NCI-H1694 treated with DMSO at 0.1 percent for 48 hours (cell line): ENCODE measurements at places on chromosomes 3 and 15.

DNA sequence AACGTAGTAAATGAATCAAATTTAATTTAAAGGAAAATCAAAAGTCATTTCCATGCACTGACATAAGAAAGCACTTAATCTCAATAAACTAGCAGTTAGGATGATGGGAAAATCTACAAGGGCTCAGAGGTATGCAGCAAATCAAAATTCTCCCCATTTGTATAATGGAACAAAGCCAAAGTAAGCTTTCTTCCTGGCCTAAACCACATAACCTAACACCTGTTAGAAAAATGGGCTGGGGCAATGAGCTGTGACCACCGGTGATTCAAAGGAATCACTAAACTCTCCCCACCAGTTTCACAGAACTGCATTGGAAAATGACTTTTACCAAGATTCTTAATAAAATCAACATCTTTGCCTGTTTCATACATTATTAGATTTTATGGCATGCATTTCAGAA is 1024.3 kb downstream of the FHIT start:
- DNase-seq: no peak

DNA sequence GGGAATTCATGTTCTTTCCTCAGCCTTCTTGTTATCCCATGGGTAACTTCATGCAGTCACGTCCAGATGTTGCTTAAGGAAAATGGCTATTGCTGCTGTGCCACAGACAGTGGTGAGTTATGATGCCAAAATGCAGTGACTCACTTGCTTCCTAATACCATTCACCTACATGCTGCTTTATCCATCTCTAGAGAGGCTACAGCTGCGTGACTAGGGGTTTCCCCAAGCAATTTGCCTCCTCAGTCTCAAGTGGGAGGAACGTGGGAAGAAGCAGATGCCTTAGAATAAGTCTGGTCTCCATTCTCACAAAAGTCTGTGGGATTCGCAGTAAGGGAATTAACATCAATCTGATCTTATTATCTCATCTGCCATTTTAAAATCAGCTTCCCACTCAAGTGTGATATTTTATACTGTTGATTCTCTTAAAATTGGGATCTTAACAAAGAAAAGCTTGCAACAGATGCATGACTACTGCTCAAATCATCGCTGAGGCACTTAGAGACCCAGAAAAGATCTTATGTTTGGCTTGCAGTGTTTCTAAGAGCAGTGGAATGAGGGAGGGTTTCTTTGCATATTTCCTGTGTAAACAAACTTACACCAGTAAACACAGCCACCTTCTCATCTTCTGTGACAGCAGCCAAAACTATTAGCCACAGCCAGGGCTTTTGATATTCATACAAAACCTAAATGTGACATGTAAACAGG is 62.0 kb upstream of the ACP3 start:
- no peak for DNase-seq

GRCh38 chr3:144053121-144053520 is 81.5 kb downstream of the DIPK2A start:
- no peak for DNase-seq

DNA sequence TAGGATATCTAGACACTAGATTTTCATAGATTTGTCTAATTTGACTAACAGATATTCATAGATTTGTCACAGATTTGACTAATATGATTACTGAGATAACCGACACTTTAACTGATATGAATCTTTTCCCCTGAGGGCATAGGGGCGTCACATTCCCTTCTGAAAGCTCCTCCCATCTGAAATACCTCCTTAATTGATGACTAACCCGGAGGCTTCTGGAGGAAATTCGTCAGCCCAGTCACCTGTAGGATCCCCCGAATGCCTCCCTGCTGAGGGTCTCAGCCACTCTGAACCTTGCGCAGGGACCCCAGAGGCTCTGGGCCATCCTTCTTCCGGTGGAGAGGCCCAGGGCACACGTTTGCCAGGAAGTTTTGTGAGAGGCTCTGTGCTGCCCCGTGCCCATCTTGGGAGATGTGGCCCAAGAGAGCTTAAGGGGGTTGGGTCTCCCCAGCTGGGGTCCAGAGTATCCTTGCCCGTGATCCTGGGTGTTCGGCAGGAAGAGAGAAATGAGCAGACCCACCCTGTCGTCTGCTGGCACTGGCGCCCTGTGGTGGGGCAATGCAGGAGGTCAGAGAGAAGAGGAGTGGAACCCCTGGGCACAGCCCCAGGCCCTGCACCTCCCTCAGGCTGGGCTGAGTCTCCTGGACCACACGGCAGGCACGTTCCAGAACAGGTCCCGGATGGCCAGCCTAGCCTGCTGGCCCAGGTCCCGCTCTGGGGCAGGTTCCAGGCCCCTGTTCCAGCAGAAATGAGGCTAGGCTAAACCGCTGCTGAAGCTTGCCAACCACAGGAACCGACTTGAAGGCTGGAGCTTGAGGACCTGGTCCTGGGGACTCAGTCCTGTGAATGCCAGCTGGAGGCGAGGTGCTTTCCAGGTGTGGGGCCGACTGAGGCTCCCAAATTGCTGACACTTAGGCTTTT is 1.7 kb downstream of the PLA2G4D start:
- DNase-seq: no peak

GRCh38 chr15:100972975-100973350 is 53.8 kb downstream of the LRRK1 start:
- no peak for DNase-seq

DNA sequence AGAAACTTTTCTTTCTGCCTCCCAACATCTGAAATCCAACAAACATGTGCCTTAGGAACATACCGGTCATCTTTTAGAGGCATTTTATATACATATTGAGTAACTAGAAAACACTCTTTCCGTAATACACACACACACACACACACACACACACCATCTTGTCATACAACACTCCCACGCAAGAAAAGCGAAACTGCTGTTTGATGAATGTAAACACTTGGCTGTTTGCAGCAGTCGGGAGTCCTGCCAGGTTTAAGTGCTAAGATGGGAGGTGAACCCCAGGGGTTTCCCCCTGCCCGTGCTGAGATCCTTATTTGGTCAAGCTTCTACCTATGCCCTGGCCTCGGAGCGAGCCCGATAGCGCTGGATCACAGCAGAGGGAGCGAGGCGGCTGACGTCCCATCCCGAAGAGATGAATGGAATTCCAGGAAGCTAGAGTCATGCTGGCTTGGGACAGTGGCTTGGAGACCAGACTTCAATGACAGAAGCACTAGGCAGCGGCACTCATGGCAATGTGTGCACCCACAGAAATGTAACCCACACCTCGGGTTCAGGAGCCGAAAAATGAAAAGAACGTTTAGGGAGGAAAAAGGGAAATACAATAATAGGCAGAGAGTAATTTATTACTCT is 1.3 kb upstream of the THBS1 start:
- DNase-seq: no peak

- DNase-seq: no peak
These were observed 655.3 kb upstream of the ALCAM start for GRCh38 chr3:104711406-104711805.

DNA sequence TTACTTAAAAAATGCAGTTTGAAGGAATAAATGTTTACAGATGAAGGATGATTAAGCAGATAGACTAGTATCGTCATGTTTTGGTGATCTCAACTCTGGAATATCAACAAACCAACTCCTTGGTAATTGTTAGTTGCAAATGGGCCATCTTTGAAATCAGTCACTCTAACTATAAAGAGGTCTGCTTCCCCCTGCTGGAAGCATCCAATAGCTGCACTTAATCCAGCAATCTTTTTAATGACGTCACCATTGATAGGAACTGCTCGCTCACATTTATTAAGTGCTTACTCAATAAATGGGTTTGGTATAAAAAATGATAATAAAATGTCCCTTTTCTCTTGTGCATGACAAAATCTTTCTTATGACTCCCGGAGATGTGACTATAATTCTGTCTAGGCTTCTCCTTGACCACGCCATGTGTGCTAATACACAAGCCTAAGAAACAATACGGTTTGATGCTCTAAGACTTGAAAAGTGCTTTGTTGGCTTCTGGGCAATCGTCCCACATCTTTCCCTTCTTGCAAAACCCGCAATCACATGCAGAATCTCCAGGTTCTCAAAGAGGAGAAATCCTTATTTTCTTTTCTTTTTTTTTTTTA is 227.6 kb upstream of the POU1F1 start:
- peak; percentile 17 for DNase-seq

DNA sequence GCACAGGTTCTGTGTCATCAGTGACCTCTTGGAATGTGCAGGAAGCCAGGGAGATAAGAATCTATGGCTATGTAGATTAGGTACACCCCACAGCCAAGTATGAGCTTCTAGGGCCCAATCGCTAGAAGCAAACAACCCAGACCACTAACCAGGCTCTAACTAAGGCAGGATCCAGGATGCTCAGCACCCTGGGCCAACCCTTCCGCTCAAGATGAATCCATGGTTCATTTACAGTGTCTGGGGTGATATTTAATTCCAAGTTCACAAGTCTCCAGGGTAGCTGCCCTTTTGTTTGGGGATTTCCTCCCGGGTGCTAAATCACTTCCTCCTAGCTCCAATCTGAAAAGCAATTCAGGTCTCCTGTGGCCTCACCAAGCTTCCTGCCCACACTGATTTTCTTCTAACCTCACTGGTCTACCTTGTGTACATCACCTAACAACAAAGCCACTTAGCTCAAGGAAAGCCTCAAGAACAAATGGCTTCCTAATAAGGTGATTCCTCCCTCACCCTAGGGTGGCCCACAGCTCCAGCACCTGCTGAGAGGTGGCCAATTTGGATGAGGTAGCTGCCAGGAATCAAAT is 2.4 kb downstream of the EHD4 start:
- DNase-seq: no peak

DNA sequence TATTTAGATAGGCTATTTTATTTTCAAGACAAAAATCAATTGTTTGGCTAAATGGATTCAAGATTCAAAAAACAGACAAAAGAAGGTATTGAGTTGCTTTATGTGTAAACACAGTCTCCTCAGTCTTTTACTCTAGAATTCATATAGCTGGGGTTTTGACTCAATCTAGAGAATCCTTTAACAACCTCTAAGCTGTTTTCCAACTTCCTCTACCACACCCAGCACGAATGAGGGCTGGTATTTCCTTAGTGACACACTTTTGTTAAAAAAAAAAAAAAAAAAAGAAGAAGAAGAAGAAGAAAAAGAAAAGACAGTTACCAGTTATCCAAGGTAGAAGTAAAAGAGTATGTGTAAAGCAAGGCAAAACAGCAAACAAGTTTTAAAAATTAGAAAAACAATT is 732.8 kb upstream of the GOLIM4 start:
- no peak for DNase-seq

GRCh38 chr3:31985831-31986230 is 4.3 kb downstream of the ZNF860 start:
- no peak for DNase-seq

GRCh38 chr15:45906230-45906629 is 271.4 kb downstream of the SQOR start:
- no peak for DNase-seq

- peak; percentile 19 for DNase-seq
These were observed 6.2 kb upstream of the TLR9 start for GRCh38 chr3:52231502-52232278.

DNA sequence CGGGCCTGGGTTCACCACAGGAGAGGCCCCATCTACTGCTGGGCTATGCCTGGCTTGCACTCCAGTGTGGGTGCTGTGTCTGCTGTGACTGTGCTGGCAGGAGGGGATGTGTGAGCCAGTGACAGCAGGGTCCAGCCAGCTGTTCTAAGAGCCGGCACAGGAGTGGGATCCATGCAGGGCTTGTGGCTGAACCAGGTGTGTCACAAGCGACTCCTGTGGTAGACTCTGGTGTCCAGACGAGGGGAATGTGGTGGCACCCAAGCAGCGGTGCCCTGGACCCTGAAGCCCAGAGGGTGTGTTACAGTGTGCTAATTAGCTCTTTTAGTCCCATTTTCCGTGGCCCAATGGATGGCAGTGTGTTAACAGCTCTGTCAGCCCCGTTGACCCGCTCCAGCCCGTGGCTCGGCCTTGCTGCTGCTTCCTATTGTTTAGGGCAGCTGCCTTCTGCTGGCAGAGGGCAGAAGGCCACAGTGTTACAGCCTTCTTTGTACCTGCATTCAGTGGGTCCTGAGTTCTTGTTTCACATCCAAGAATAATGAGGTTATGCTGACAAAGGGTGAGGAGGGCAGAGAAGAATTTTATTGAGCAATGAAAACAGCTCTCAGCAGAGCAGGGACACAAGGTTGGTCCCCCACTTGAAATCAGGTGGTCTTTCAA is 78.5 kb upstream of the RNU6-1 start:
- DNase-seq: no peak

DNA sequence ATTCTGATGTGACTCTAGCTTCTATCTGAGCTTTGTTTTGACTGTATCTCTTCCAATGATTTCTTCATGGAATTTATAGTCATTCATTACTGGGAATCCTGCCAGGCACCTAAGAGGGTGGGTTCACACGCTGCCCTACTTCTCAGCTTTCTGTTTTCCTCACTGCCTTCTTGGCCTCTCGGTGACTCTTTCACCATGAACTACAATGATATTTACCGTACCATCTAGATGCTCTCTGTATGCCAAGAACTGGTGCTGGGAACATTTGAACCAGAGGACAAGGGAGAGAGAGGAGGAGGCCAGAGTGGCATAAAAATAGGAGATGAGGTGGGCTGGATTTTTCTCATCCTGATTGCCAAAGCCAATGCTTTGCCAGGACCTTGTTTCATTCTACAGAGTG is 280.0 kb upstream of the P2RY1 start:
- DNase-seq: no peak

GRCh38 chr15:46091860-46092450 is 457.1 kb downstream of the SQOR start:
- peak; percentile 16 for DNase-seq

GRCh38 chr3:148036331-148036876 is 627.2 kb downstream of the ZIC1 start:
- DNase-seq: no peak

DNA sequence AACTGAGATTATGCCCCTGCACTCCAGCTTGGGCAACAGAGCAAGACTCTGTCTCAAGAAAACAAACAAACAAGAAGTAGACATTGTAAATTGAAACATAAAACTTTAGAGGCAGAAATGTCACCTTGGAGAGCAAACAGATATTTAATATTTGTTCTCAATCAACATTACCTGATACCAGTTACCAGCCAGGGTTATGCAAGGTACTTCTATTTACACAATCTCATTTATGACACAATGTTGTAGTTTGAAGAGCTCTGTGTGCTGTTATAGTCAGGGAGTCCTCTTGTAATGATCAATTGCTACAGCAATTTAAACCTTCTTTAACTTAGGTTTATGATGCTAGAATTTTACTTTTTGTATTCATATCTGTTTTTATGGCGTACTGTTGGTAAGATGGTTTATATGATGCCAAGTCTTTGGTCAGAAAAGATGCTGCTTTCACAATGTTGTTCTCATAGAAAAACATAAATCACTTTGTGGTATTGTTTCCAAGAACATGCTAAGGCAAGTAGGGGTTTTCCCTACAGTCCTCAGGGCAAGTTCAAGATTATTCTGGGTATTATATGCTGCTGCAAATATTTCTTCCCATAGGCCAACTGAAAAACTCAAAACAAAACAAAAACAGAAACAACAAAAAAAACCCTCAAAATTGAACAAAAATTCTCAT is 173.5 kb downstream of the TNIK start:
- DNase-seq: no peak
